ENCODE measurements at places on chromosomes 6 and 20.

DNA sequence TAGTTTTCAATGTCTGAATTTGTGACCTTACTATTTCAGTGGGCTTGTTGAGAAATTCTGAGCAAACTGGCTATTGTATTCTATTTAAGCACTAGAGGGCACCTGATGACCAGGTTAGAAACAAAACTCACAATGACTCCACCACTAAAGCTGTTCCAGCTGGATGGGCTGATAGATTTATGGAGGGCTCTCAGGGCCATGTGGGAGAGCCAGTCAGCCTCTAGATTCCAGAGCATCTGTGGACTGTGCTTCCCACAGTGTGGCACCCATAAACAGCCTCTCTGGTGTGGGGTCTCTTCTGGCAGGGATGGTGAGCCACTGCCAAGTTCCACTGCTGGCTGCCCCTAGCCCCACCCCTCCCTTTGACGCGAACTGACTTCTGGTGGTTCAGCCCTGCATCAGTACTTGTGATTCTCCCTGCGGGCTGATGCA is 29.2 kb downstream of the C6orf58 start:
- DNase-seq = no peak

GRCh38 chr20:21767739-21768223 is 62.3 kb downstream of the PAX1 start:
- DNase-seq = no peak

GRCh38 chr20:52425253-52425652 is 233.7 kb upstream of the ZFP64 start:
- DNase-seq = no peak

DNA sequence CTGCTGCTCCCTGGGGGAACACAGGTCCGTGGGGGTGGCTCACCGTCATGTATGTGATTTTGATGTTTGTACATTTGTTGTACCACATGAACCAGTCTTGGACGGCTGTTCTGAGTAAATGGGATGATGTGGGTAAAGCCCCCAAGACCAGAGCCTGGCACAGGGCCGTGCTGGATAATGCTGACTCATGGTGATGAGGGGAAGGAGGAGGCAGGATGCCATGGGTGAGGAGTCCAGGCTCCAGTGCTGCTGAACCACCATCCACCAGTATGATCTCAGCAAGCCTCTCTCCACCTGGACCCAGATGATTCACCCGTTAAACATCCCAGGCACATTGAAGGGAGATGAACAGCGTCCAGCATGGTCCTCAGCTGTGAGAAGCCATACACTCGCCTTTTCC is 9.6 kb upstream of the APCDD1L start:
- DNase-seq = no peak

GRCh38 chr6:26233649-26234420 is 131.2 kb upstream of the BTN3A2 start:
- peak; percentile 27 for DNase-seq

DNA sequence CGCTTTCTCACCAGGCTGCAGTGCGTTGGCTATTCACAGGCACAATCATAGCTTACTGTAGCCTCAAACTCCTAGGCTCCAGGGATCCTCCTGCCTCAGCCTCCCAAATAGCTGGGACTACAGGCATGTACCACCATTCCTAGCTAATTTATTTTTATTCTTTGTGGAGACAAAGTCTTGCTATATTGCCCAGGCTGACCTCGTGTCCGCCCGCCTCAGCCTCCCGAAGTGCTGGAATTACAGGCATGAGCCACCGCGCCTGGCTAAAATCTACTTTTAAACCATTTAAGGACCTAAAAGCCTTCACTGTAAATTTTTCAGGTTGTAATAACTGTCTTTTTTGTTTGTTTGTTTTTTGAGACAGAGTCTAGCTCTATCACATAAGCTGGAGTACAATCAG is 15.2 kb downstream of the SAMHD1 start:
- no peak for DNase-seq

GRCh38 chr20:33472868-33473435 is 16.9 kb upstream of the CBFA2T2 start:
- DNase-seq = no peak

DNA sequence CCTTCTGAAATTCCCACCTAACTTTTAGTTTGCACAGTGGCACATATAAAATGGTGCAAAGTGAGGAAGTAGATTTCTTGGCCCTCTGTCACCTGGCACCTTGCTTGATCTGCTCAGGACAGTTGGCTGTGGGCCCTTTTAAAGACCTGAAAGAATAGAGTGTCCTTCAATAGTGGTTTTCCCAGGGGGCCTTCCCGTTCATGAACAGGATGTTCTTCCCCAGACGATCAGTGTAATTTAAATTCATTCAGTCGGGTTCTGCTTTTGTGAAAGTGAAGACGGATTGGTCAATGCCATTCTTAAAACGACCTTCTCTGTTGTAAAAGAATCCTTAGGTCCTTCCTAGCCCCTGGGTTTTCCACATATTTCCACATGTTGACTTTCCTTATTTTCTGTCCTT is 178.5 kb downstream of the SASH1 start:
- DNase-seq = no peak

- DNase-seq = no peak
These were observed 16.3 kb upstream of the CST9L start for GRCh38 chr20:23584434-23585199.
